ENCODE measurements at places on chromosomes 2 and 18.

DNA sequence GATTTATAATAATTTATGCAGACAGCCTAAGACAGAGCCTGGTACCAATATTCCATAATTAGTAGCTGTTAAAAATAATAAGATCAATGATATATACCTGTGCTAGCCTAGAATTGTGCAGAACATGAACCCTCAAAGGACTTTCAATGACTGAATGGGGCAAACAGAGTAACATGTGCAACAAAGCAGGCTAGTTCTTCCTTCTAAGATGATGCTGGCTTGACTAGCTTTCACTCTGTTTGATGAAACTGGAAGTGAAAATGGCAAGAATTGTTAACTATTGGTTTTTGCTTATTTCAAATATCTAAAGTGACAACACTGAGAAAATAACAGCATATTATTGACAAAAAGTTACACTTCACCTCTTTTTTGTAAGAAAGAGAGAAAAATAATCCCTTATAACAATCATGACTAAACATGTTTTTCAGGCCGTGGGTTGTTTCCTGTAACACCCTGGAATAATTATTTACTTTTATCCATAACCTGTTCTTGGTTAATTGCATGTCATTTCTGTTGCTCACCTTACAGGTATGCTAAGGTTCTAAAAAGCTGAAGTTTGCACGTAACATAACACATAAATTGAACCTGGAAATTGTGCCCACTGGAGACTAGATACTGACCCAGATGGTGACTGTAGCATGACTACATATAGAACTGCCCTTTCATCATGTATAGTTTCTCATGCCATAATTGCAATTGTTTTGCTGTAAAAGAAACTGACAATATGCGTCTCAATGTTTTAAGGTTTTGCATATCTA lies 108.7 kb downstream of the C18orf54 start:
- no peak for DNase-seq

GRCh38 chr2:162073888-162074631 lies at the start of gene DPP4:
DPP4 (minus strand) TSS chr2:162074215; CDS start chr2:162073981, 234 bp downstream.
- DNase-seq = peak; percentile 16

GRCh38 chr2:6139142-6139541 lies 447.0 kb downstream of the SOX11 start:
- no peak for DNase-seq

GRCh38 chr2:191543708-191544107 lies 134.2 kb upstream of the NABP1 start:
- no peak for DNase-seq

GRCh38 chr18:62340996-62341395 lies 15.9 kb downstream of the TNFRSF11A start:
- no peak for DNase-seq

- no peak for DNase-seq
These were observed 694.7 kb downstream of the ARHGAP15 start for GRCh38 chr2:143823876-143824275.

- DNase-seq = no peak
These were observed 4.0 kb downstream of the NAGK start for GRCh38 chr2:71072492-71072891.

- no peak for DNase-seq
These were observed 18.5 kb downstream of the PMAIP1 start for GRCh38 chr18:59918320-59918755.

GRCh38 chr2:223901854-223902253 lies 43.3 kb downstream of the WDFY1 start:
- no peak for DNase-seq

DNA sequence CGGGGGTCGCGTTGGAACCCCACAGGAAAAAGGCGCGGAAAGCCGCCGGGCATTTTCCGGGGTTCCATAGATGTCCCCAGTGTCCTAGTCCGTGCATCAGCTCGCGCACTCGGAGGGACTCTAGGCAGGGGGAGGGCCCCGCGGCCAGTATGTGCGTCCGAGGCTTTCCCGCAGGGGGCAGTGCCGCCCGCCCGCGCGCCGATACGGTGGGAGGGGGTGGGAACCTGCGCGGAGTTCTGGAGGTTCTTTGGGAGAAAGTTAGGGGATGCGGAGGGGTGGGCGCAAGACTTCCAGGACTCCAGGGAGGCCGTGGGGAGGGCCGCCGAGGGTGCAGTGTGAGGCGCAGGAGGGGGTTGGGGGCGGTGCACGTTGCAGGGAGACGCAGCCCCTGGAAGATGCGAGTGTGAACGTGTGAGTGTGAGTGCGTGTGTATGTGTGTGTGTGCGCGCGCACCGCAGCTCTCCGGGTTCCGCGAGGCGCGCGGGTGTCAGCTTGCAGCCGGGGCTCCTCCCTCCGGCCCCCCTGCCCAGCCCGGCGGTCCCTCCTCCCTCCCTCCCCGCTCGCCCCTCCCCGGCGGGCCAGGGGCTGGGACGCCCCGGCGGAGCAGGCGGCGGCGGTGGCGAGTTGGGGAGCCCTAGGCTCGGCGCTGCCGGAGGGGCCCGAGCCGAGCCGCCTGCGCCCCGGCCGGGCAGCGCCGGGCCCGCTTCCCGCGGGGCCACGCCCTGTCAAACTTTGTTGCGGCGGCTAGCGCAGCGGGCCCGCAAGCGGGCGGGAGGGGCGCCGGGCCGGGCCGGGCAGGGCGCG lies at the start of gene TCF7L1:
TCF7L1 (plus strand) TSS at position 559 of the 804 bp plus-strand sequence. CDS start 293 bp downstream, outside the sequence.
- peak; percentile 6 for DNase-seq

DNA sequence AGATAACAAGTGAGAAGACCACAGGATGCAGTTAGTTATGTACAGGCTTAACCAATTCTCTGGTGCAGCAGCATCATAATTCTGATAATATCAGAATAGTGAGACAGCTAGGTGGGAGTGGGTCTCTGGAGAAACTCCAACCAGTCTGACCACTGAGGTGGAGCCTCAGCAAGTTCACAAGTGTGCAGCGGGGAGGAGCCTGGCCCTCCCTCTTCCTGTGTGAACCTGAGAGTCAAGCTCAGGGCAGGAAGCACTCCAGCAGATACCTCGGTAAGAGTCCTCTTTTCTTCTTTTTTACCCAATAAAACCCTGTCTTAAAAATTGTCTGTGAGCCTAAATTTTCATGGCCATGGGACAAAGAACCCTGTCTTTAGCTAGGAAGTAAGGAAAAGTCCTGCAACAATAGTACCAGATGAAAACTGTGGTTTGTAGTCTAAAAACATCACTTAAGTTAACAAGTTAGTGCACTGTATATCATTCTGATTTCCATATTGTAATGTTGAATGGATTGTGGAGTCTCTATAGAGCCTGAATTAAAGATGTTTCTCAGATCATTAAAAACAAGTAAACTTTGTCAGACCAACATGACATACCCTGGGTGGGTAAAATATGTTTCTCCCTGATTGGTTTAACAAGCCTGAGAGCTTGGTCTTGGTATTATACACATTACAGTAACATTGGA lies 370.8 kb downstream of the TMEM182 start:
- no peak for DNase-seq

- DNase-seq = no peak
These were observed 9.0 kb downstream of the CDH2 start for GRCh38 chr18:28167835-28168349.

- no peak for DNase-seq
These were observed 7.8 kb upstream of the RAB31 start for GRCh38 chr18:9700261-9700796.

GRCh38 chr2:160076914-160077313 lies 14.5 kb upstream of the PLA2R1 start:
- no peak for DNase-seq

GRCh38 chr2:227404585-227405271 lies 17.0 kb upstream of the SCYGR1 start:
- no peak for DNase-seq

GRCh38 chr18:519019-519879 lies 18.7 kb upstream of the COLEC12 start:
- no peak for DNase-seq

DNA sequence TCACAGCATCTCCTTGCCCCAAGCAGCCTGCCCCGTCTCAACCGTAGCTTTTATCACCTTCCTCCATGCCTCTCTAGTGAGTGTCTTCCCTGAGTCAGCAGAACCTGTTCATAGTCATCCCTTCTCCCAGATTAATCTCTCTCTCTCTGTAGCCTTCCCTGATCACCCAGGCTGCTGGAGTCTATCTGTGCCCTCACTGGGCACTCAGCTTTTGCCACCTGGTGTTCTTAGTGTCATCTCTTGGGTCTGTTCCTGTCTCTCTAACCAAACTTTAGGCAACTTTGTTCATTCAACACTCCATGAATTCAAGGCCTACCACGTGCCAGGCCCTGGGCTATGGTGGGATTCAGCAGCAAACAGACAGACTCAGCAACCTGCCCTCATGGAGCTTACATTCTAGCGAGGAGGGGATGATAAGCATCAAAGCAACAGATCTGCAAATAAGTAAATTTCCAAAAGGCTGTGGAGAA lies 159.1 kb downstream of the SMAD7 start:
- no peak for DNase-seq

DNA sequence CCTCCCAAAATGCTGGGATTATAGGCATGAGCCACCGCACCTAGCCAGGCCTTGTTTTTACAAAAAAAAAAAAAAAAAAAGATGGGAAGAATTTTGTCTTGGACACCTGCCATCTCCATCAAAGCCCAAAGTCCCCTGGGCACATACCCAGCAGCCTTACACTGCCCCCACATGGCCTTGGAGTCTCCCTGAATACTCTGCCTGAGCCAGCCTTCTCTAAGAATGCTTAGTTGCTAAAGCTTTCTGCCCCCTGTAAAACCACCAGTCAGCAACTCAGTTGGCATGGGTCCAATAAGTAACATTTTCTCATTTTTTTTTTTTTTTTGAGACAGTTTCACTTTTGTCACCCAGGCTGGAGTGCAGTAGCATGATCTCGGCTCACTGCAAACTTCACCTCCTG lies 40.6 kb downstream of the SPC25 start:
- DNase-seq = no peak

DNA sequence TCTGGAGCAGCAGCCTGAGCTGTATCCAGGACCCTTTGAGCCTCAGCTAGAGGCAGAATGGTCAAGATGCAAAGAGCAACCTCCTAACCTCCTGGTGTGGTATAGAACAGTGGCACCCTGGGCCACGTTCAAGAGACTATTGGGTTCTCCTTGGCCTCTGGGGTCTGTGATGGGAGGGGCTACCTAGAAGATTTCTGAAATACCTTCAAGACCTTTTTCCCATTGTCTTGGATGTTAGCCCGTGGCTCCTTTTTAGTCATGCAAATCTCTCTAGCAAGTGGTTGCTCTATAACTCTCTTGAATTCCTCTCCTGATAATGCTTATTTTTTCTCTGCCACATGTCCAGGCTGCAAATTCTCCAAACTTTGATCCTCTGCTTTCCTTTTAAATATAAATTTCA lies 106.3 kb upstream of the SULT1C3 start:
- no peak for DNase-seq

DNA sequence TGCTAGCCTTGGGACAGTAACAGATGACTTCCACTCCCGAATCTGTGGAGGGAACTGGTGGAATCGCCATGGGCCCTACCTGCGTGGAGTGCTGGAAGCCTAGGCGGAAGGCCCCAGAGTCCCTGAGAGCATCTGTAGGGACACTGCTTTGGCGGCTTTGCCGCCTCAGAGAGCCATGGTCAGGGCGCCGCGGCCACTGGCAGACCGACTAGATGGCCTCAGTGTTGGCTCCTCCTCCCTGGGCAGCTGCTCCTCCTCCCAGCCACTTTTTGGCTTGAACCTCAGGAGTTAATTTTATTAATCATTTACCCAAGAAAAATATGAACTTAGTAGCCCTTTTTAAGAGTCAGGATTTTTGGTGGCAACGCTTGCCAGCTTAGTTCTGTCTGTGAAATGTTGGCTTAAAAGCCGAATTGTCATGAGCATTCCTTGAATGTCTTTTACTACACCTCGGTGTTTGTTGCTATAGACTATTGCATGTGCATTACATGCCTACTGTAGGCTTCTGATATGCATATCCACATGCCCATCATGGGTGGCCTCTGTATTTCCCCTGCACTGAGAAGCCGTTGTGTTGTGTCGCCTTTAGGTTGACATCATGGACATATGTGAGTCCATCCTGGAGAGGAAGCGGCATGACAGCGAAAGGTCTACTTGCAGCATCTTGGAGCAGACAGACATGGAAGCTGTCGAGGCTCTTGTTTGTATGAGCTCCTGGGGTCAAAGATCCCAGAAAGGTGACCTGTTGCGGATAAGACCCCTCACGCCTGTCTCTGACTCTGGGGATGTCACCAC lies 2.4 kb downstream of the KLF11 start:
- no peak for DNase-seq

GRCh38 chr2:203553784-203554183 lies 18.7 kb upstream of the RAPH1 start:
- DNase-seq = no peak

- no peak for DNase-seq
These were observed 7.7 kb upstream of the PXDN start for GRCh38 chr2:1751767-1752725.

DNA sequence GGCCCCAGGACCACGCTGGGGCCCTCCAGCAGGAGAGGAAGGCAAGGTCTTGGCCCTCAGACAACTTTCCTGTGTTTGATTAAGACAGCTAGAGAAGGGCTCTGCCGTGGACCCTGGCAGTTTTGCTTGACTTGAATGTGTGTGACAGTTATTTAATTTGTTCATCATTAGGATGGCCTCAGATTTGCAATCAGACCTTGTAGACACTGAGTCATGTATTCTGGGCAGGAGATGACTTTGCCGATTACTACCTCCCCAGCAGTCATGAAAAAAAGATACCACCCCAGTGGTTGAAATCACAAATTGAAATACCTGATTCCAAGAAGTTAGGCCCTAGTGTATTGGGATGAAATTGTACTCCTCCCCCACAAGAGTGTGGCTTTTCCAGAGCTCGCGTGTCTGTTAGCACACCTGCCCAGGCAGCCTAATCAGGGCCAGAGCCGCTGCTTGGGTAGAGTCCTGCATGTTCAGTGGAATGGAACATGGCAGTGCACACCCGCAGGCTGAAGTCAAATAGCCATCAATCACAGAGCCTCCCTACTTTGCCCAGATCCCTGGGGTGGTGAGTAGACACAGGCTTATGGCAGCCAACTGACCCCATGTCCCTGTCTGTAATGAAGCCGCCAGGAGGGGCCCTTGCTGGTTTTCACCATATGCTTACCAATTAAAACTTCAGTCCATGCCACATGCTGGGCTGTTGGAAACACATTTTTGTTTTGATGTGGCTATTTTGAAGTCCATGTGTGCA lies 122.5 kb downstream of the TPGS2 start:
- DNase-seq = no peak

- DNase-seq = no peak
These were observed 183.5 kb upstream of the OSR1 start for GRCh38 chr2:19541884-19542283.

DNA sequence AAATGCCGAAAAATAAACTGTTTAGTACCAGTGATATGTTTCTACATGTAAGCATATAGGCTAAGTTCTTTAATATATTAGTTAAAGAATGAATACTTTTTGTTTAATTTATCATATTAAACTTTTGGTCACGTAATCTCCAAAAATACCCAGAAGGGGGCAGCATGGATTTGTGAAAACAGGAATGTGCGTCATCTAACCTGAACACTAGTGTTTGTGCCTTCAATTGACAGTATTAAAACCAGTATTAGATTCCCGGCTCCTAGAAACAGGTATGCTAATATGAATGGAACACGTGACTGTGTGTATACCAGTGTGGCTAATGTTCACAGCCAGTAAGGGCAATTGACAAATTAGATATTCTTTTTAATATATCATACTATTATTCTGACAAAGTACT lies 51.8 kb downstream of the WDR7 start:
- DNase-seq = no peak
